ENCODE measurements at places on chromosomes 3 and 15.

DNA sequence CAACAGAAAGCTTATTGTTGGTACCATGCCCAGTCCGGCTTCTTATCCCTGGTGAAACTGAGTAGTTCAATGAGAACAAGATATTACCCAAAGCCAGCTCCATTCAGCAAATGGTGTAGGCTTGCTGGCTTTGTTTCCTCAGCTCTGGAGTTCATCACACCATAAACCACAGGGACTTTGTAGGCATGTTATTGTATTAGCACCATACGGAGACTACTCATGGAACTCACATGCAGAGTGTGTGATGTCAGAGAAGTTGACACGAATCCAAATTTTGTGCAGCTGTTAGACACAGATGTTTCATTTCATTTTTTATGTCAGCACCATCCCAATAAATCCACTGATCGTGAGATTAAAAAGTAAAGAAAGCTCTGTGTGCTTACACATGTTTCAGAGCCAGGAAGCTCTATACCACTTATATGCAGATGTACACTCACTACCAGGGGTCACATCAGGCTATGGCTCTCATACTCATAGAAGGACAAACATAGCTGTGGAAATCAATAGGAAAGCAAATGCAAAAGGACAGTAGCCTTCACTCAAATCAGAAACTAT, 63.4 kb upstream of the LEKR1 start:
- no peak for DNase-seq

GRCh38 chr3:186021673-186022362, 84.0 kb upstream of the TRA2B start:
- DNase-seq, result peak; percentile 12

DNA sequence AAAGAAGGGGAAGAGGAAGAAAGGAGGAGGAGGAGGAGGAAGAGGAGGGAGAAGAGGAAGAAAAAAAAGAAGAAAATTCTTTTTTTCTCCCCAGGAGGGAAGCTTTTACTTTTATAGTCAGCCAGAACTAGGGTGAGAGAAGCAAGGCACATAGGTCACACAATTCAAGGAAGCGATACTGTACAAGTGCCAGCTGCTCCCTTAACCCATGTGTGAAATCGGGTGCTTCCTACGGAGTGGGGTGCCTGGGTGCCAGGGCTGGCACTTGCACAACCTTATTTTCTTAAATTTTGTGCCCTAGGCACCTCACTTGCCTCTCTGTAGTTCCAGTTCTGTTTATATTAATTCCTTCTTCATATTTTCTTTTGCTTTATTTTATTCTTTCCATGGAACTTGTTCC, 150.4 kb downstream of the LIPC start:
- DNase-seq, result no peak

- DNase-seq, result no peak
Measured at GRCh38 chr15:43975326-43975725, 148.5 kb downstream of the WDR76 start.

GRCh38 chr15:36858423-36858822, 241.9 kb downstream of the MEIS2 start:
- no peak for DNase-seq

DNA sequence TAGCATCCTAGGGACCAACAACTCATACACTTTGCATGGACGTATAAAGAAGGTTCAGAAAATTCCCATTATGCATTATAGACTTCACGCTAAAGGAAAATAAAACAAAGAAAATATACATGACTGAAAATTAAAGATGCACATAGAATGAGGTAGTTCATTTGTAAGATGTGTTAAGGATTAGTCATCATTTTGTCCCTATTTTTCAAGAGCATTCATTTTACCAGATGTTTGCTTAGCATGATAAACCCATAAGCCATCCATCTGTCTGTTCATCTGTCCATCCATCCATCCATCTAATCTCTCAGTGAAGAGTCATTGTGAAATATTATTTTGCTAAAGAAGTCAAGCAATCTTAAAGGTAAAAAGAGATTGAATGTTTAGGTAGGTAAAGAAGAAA, 80.3 kb downstream of the TFG start:
- DNase-seq, result no peak

DNA sequence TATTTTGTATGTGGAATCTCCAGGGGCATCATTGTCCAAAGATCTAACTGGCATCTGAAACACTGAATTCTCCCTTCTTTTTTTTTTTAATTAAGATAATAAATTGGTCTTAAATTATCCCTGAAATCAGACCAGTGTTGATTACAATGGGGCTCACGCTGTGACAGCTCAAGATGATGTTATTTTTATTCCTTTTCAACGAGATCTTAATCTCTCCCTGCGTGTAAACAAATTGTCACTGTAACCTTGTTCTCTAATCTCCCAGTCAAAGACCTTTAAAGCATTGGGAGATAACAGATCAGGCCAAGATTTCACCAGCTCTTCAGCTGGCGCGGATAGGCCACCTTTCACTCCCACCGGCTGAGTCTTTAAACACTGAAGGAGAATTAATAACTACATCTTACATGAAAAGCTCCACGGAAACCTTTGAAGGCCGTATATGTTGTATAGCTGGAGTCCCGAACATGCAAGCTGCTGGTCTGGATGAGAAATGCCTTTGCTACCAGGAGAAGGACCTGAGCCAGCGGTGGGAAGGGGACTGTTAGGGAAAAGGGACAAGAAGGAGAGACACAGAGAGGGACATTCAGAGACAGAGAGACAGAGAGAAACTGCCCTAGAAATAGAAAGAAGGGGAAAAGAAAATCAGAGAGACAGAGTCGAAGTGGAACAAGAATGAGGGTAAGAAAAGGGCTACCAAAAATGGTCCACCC, 418.8 kb upstream of the NR2F2 start:
- DNase-seq, result no peak

GRCh38 chr3:79461129-79461792, 306.5 kb downstream of the ROBO1 start:
- DNase-seq, result no peak

- DNase-seq, result no peak
Measured at GRCh38 chr3:111758642-111759041, 100.4 kb upstream of the PHLDB2 start.

- DNase-seq, result no peak
Measured at GRCh38 chr15:33729653-33730052, 238.6 kb upstream of the CHRM5 start.

DNA sequence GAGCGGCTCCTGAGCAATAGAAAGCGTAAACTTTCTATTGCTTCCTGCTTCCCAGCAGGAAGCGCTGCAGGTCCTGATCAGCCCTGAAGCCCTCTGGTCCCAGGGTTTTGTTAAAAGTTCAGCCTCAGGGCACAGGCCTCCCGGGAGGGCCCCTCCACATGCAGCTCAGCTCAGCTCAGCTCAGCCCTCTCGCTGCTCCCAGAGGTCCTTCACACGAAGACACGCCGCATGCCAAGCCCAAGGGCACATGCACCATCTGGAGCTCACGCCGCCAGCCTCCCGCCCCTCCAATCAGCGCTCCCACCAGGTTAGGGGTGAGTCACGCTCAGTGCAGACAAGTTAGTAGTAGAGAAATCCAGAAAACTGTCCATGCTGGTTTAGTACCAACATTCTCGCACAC, 12.7 kb downstream of the TKT start:
- DNase-seq, result no peak

- DNase-seq, result no peak
Measured at GRCh38 chr3:46070595-46071093, 43.4 kb upstream of the XCR1 start.

DNA sequence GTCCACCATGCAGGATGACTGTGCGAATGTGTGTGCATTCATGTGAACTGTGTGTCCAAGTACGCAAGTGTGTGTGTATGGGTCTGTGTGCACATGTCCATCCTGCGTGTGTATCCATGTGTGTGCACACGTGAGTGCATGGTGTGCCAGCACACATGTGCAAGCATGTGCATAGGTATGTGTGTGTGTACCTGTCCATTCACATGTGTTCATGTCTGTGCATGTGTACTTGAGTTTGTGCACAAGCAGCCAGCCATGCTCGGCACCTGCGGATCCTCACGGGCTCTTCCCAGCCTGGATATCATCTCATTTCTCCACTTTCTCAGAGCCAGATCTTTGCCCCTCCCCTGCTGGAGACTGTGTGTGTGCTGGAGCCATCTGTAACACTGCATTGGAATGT, 18.7 kb upstream of the PLXNA1 start:
- DNase-seq, result no peak

- no peak for DNase-seq
Measured at GRCh38 chr3:156978481-156978961, 152.4 kb downstream of the LEKR1 start.

GRCh38 chr15:55224892-55225291, 28.2 kb upstream of the RSL24D1 start:
- no peak for DNase-seq

GRCh38 chr3:59812237-59813147, 762.7 kb upstream of the CFAP20DC start:
- no peak for DNase-seq

DNA sequence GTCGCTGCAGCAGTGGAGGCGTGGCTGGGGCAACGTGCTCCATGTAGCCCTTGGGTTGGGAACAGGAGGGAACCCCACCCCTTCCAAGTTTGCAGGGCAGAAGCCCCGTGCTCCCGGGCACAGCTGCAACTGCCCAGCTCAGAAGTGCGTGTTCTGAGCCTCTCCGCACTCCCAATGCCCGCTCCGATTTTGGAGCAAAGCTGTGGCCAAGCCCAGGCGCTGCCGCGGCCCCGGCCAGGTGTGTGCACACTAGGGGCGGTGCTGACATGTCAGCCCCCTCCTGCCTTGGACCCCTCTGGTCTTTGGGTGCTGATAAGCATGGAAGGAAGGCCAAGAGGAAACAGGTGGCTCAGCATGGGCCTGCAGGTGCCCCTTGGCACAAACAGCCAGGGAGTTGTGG, 87.6 kb upstream of the TTBK2 start:
- DNase-seq, result no peak

DNA sequence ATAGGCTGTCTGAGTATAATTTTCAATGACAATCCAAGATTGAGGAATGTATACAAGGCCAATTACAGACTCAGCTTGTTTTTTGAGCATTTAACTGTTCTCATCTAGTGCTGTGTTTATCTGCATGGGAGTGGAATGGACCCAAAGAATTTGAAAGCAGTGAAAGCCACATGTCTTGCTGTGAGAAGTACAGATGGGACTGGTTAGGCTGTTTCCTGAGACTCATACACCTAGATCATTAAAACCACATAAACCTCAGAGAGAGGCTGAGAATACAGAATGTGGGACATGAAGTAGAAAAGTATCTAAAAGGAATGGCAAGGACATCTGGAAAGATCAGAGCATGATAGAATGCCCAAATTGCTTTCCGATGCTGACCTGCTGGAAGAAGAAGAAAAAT, 224.6 kb downstream of the NLGN1 start:
- no peak for DNase-seq

- DNase-seq, result no peak
Measured at GRCh38 chr3:9501226-9501625, 52.4 kb downstream of the LHFPL4 start.

GRCh38 chr3:113773381-113773780, 26.5 kb downstream of the ATP6V1A start:
- DNase-seq, result no peak

- DNase-seq, result no peak
Measured at GRCh38 chr3:143307613-143308183, 188.1 kb downstream of the CHST2 start.

DNA sequence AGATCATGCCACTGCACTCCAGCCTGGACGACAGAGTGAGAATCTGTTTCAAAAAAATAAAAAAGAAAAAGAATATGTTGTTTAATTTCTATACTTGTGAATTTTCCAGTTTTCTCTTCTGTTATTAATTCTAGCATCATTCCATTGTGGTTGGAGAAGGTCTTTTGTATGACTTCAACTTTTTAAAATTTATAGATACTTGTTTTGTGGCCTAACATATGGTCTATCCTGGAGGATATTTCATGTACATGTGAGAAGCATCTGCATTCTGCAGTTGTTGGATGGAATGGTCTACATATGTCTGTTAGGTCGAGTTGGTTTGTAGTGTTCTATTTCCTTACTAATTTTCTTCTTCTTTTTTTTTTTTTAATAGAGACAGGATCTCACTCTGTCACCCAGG, 35.6 kb downstream of the MAP1A start:
- no peak for DNase-seq

- DNase-seq, result no peak
Measured at GRCh38 chr15:94100863-94101262, 130.5 kb upstream of the MCTP2 start.

GRCh38 chr3:31364188-31364587, 168.5 kb upstream of the STT3B start:
- no peak for DNase-seq

DNA sequence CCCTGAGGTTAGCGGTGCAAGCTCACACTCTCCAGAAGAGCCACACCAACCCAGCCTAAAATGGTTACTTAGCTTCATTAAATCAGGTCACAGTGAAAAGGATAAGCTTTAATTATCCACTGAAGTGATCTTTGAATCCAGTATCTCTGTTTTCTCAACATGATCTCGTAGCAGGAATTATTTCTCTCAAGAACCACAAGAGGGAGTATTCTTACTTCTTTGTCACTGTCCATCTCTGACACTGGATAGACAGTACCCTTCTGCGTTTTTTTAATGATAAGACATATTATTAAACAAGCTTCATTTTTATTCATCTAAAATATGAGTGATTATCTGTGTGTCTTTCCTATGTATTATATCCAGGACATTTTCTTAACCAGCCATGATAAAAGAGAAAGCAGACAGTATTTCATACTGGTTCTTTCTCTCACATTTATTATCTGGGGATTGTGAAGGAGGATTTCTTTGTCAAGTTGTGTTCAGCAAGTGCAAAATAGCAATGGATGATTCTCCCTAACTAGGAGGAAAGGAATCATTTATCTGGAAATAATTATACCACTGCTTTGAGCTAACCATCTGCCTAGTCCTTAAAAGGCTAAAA, 105.4 kb upstream of the CCDC54 start:
- DNase-seq, result peak; percentile 4
